Activated CD8-positive, alpha-beta memory T cell treated with anti-CD3 and anti-CD28 coated beads, Interleukin-2, amount 10 ng/mL, durations not matched to agents 7 days and 5 days (primary cell): ENCODE measurements at places on chromosomes 12 and 14. TPM values are rescaled to one million over a fixed set of nuclear protein-coding genes. Genes with fewer than 3 reads are reported as not detected.

DNA sequence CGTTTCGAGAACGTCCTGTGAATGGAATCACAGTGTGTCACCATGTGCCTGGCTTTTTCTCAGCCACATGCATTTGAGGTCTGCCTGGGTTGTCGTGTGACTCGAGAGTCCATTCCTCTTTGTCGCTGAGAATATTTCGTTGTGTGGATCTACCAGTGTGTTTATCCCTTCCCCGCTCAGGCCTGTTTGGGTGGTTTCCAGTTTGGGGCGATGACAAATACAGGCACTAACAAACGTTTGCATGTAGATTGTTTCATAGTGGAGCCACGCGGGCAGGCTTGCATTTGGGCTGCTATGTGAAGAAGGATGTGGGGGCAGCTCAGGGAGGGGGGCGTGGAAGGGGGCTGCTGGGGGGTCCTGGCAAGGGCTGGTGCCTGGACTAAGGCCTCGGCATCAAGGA, 14.1 kb downstream of the RIN3 start:
- no peak for DNase-seq

DNA sequence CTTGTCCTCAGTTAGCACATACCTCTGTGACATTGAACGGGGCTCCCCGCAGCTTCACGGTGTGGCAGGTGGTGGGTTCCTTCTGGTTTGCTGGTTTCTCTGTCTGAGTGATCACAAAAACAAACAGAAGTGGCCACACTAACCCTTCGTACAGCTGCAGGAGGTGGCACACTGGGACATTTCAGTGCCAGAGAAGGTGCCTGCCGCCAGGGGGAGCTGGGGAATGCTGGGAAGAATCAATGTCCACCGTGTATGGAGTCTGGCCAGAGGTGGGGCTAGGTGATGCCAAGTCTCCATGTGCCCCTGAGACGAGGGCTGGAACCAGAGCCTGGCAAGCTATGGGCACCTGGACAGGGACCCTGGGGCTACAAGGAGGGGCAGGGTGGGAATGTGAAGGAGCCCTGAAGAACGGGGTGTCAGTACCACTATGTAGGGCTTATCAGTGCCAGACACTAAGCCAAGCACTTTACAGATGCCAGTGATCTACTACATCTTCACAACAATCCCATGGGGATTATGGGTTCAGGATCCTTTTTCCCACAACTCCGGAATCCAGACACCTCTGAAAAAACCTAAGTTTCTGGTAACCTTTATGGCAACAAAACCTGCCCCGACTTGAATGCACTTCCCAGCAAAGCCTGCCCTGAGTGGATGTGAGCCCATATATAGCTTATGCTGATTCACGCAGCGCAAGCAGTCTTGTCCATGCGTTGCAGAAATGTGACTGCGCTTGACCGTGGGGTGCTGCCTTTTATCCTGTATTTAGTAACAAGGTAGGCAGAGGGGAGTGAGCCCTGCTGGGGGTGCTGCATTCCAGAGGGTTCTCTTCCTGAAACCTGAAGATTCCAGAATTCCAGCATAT, 10.8 kb downstream of the RBM19 start:
- no peak for DNase-seq

GRCh38 chr14:33647385-33647786, 303.5 kb downstream of the EGLN3 start:
- no peak for DNase-seq

The ANO2 gene
- total RNA-seq, result not detected

DNA sequence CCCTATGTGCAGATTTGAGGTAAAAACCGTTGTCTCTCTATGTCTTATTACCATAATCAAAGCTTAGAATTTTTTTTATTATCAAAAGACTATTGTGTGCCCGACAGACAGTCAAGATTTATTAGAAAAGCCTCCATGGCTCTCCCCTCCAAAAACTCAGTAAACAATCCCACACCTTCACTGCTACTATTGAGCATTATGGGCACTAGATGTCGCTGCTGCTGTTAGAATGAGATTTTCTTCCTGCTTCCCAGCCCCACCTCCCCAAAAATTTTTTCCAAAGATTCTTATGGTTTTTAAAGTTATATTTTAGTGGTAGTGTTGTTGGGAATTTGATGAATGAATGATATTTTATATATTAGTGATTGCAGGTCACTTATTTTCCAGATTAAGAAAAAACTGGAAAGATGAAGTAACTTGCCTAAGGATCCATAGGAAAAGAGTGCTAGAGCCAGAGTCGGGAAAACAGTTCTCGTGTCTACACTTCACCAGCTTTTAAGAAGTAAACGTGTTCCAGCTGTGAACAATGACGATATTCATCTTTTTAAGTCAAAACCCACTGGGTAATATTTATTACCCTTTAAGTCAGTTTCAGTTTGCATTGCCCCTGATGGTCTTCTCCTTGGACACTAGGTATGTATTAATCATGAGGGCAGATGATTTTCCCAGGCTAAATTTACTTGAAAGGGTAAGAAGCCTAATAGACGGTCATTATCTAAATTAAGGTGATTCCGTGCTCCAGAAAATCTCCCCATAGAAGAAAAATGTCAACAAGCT, 12.2 kb upstream of the FOXG1 start:
- no peak for DNase-seq

- DNase-seq, result no peak
Measured at GRCh38 chr12:31528095-31528494, 62.8 kb downstream of the DENND5B start.

- no peak for DNase-seq
Measured at GRCh38 chr14:82067221-82067875, 533.7 kb upstream of the SEL1L start.

The KRT8 gene
- total RNA-seq, result 0.26 TPM

DNA sequence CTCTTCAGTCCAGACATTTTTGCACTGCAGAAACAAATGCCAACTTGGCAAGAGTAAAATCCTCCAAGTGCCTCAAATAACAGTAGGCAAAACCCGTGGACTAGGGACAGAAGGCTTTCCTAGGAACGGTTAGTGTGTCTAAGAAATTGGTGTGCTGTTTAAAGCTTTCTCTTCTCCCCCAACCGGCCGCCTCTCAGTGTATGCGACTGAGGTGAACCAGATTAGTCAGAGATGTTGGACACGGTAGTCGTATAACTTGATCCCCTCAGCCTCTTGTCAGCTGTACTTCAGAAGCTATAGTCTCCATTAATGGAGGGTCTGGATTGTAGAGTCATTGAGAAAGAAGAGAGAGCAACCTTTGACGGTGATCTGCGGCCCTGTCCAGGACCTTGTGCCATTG, 21.7 kb downstream of the PPFIBP1 start:
- no peak for DNase-seq

The OTX2 gene
- total RNA-seq, result not detected

GRCh38 chr14:76866456-76866855, 40.2 kb downstream of the LRRC74A start:
- no peak for DNase-seq

DNA sequence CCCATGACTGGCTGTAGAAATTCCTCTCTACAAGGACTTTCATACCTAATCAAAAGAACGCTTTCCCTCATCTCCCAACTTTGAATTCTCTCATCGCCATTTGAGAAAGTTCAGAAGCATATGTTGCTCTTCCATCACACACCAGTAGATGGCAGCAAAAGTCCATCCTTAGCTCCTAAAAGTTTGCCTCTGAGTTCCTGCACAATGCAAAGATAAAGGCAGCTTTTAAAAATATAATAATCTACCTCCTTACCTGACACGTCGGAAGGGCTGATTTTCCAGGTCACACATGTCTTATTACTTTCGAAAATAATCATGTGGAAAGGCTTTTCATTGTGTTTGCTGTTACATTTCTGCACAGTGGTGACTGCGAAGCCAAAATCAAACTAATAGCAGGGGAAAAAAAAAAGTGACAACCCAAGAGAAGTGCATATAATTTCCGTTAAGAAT, 456.7 kb upstream of the SEL1L start:
- DNase-seq, result peak; percentile 49

- peak; percentile 77 for DNase-seq
Measured at GRCh38 chr12:95943330-95943842, at the start of gene AMDHD1. TSS of gene AMDHD1 (plus strand) at chr12:95943331. CDS start at chr12:95943399, 68 bp downstream.

The PPP4R4 gene
- total RNA-seq, result 0.68 TPM

- DNase-seq, result no peak
Measured at GRCh38 chr14:73620268-73620667, 8.0 kb downstream of the ACOT6 start.

GRCh38 chr12:126734710-126735109, 1532.3 kb upstream of the TMEM132C start:
- DNase-seq, result no peak

DNA sequence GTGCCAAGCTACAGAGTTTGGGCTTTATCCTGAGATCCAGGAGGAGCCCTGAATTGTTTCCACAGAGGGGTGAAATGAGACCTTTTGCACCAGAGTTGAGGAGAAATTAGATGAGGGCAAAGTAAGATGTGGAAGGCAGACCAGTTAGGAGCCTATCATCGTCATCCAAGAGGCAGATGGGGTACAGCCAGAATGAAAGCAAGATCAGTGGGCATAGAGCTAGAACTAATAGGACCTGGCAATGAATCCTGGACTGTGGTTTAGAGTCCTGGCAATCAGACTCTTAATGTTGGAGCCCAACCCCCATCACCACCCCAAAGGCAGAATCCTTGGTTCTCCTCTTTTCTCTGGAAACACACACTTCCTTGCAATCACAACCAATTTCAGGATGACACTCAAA, 166.6 kb upstream of the HMGA2 start:
- no peak for DNase-seq

The SERPINA10 gene
- total RNA-seq, result not detected

GRCh38 chr14:99929601-99930000, 135.6 kb upstream of the EVL start:
- no peak for DNase-seq

GRCh38 chr14:102690509-102691286, 86.6 kb upstream of the TRAF3 start:
- DNase-seq, result no peak

GRCh38 chr14:84084056-84084630, 1445.8 kb upstream of the FLRT2 start:
- no peak for DNase-seq

DNA sequence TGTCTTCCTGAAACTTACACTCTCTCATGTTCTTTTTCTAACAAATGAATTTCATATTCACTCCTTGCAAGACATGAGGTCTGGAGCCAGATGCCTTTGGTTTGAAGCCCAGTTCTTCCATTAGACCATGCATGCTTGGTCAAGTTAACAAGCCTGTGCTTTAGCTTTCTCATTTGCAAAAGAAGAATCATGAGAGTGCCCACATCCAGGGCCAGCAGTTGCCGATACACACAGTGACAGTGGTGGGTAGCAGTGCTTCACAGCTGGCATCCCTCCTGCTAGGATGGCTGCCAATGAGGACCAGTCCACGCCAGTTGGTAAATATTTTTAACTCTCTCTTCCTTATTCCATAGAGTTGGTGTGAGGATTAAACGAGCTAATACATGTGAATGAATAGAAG, 163.1 kb downstream of the PHLDA1 start:
- no peak for DNase-seq

- peak; percentile 55 for DNase-seq
Measured at GRCh38 chr12:120710805-120711296, 593 bp downstream of the UNC119B start.

- DNase-seq, result no peak
Measured at GRCh38 chr14:102315121-102315520, 4.4 kb upstream of the ZNF839 start.

GRCh38 chr12:52645120-52645761, 6.8 kb downstream of the KRT2 start:
- DNase-seq, result peak; percentile 87

The OR6C68 gene
- not detected for total RNA-seq

- no peak for DNase-seq
Measured at GRCh38 chr12:228846-229200, 14.9 kb upstream of the SLC6A12 start.

- DNase-seq, result no peak
Measured at GRCh38 chr12:52558781-52559445, 6.0 kb upstream of the KRT71 start.

DNA sequence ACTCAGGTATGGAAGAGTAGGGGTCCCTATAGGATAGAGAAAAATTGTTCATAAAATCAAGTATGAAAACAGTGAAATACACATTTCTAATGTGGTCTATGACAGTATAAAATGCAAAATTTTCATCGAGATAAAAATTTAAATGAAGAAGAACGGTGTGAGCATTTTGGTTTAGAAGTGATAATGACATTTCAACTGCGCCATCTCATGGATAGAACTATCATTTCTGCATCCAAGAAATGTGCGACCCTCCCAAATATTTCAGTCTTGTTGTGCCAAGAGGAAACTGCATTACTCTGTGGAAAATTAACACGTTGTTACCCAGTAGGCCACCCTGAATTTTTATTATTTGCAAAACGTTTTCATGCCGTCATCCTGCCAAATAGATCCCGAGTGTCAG, 108.8 kb downstream of the CRACR2A start:
- no peak for DNase-seq

GRCh38 chr14:81199084-81199483, 21.7 kb downstream of the GTF2A1 start:
- DNase-seq, result no peak

DNA sequence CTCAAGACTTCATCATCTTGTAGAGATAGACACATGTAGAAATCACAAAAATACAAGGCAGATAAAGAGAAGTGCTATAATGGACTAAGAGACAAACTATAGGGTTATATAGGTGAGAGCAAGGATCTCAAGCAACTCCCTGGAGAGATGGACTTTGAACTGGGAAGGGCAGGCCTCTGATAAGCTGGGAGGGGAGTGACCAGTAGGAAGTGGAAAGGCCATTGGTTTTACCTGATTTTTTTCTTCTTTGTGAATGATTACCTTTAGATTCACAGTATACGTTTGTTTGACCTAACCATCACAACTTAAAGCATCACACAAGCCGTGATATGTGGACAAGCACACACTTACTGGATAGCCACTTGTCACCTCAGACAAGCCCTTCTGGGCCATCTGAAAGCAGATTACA, 5.2 kb upstream of the TEP1 start:
- no peak for DNase-seq

- no peak for DNase-seq
Measured at GRCh38 chr12:114704096-114704495, 20.1 kb upstream of the TBX3 start.

The SLC22A17 gene
- 2.8 TPM for total RNA-seq

DNA sequence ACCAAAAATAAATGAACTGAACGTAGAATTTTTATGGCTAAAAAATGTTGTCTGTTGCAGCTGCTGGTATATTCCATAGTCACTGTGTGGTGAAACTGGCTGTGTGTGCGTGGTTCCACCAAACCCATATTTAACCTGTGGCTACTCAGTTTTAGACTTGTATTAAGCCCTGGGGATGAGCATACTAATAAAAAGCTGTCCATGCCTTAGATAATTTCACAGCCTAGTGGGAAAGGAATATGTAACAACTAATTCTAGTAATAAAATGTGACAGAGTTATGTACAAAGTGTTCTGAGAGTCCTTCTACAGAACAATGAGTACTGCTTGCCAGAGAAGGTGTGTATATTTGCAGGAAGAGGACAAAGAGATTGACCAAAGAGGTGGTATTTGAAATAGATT, 125.5 kb downstream of the TMTC3 start:
- no peak for DNase-seq

DNA sequence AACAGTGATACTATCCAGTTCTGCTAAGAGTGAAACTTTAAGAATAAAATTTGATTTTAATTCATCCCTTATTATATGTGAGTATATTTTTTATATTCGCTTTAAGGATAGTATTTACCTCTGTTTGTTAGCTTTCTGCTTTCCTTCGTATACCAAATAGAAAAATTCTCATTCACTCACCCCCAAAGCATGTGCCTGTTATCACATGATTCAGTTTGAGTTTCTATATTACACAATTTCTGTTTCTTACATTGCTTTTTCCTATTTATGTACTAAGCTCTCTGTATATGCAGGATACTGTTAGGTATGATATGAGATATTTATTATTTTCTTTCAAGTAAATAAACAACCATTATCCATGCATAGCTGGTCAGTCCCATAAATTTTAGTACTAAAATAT, 275.2 kb downstream of the FBXL14 start:
- no peak for DNase-seq

The GPR84 gene
- total RNA-seq, result 0.32 TPM

The FIGNL2 gene
- 0.40 TPM for total RNA-seq

The DDX24 gene
- total RNA-seq, result 211 TPM
